C1 segment of cervical spinal cord (tissue), 14 donors: ENCODE measurements at places on chromosomes 2 and 18.

- peak; percentile 1 for DNase-seq
Observed at GRCh38 chr2:33216508-33217182, 259.8 kb upstream of the RASGRP3 start.

DNA sequence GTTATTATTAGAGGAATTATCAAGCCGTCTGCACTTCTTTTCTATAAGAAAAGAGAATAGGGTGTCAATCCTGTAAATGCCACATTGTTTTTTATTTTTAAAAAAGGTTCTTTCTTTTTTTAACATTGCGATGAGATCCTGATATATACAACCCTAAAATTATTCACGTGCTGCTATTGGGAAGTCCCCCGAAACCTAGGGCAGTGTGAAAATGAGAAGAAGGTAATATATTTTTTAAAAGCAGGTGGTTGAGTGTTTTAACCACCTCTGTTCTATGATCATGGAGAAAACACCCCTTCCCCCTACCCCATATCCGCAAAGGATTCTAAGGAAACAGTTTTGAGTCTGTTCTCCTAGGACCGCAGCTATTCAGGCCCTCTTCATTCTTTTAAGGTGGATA, 94.5 kb upstream of the KLHL14 start:
- DNase-seq = no peak

DNA sequence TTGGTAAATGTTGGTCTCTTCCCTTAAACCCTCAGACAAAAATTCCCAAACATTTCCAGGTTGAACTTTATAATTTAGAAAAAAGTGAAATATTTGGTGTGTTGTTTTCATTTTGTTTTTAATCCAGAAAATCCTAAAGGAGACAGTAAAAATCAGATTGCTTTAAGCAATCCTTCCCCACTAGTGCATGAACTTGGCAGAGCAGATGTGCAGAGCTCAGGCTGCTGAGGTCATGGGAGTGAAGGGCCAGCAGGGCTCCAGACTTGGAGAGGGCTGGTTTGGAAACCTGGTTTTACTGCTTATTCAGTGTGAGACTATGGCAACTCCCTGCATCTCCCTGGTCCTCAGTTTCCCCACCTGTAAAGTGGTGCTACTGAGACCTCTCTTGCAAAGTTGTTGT, 66.7 kb upstream of the TEX51 start:
- no peak for DNase-seq

DNA sequence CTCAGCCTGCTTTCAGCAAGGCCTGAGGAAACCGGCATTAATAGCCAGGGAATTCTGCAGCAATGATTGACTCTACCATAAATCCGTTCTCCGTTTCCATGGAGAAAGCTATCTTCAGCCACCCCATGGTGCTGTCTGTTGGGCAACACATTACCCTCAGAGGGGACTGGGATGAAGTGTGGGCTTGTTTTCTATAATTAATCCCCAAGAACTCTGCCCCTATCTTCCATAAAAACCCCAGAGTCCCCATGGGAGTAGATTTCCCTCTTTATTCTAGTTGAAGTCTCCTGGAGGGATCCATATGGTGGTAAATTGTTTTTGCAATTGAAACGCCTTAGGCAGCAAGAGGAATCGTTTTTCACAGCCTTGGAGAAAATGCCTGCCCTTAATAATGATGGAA, 9.2 kb downstream of the G6PC2 start:
- DNase-seq = no peak

- no peak for DNase-seq
Observed at GRCh38 chr2:5673145-5674025, 18.8 kb upstream of the SOX11 start.

GRCh38 chr2:186827862-186828492, 21.0 kb downstream of the ZSWIM2 start:
- no peak for DNase-seq

DNA sequence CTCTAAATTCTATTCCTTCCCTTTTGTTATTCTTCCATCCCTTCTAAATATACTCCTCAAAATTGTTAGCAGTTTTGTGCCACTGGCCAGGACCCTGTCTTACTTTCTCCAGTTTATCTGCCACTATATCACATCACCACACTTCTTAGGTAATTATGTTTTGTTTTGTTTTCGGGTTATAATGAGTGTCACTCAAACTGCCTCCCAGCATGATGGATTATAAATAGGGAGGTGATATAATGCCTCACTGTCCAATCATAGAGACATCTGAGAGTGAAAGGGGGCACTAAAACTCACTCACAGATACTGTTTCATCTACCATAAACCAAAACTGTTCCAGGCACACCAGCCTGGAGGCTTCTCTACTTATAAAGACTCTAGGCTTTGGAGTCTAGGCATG, 3.5 kb downstream of the RSAD2 start:
- DNase-seq = no peak

DNA sequence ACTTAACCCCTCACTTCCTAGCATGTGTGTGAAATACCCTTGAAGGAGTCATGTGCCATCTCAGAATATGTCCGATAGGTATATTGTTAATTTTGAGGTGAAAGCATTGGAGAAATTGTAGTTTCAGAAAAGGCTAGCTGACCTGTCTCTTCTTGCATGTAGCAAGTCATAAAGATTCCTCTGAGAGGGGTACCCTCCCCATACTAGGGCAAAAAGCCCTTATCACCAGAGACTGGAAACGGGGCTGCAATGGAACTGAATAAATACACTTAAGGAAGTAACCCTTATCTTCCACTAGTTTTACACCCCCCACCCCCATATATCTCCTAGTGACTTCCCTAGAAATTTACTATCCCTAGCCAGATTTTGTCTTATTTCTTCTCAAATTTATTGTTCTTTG, 1.8 kb upstream of the SF3B6 start:
- DNase-seq = no peak

- no peak for DNase-seq
Observed at GRCh38 chr2:126513033-126513432, 142.9 kb upstream of the GYPC start.

GRCh38 chr2:230660294-230661060, 52.2 kb upstream of the CAB39 start:
- no peak for DNase-seq

GRCh38 chr18:13945811-13946210, 30.5 kb upstream of the MC2R start:
- no peak for DNase-seq

DNA sequence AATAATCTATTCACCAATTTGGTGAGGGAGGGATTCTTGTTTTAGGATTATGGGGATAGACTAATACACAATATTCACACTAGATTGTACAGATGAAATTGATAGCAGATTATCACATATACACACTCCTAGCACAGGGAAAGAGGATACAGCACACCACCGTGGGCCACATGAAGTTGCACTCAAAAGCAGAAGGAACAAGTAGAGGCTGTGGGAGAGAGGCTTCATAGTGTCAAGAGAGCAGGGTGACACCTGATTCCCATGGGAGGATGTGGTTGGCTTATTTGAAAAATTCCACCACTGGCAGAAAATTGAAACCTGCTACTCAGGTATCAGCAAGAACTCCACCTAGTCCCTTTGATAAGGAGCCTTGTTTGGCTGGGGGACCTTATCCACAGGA, 395.6 kb downstream of the SPAG16 start:
- no peak for DNase-seq

DNA sequence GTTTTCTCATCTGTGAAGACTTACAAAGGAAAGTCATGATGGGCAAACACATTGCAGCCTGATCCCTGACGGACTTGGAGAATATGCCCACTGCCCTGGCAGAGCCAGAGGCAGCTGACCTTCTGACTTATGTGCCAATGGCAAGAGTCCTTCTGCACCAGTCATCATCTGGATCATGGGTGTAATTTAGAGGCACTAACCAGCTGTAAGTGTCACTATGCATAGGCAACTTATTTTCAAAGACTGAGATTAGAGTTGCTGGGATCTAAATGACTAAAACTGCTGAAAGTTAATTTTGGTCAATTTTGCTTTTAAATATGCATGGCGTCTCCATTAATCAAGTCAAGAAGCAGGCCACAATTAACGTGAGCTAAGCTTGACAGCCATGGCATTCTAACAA, 261.2 kb downstream of the BCL11A start:
- DNase-seq = no peak

- no peak for DNase-seq
Observed at GRCh38 chr2:193891023-193891422, 1696.3 kb upstream of the TMEFF2 start.

DNA sequence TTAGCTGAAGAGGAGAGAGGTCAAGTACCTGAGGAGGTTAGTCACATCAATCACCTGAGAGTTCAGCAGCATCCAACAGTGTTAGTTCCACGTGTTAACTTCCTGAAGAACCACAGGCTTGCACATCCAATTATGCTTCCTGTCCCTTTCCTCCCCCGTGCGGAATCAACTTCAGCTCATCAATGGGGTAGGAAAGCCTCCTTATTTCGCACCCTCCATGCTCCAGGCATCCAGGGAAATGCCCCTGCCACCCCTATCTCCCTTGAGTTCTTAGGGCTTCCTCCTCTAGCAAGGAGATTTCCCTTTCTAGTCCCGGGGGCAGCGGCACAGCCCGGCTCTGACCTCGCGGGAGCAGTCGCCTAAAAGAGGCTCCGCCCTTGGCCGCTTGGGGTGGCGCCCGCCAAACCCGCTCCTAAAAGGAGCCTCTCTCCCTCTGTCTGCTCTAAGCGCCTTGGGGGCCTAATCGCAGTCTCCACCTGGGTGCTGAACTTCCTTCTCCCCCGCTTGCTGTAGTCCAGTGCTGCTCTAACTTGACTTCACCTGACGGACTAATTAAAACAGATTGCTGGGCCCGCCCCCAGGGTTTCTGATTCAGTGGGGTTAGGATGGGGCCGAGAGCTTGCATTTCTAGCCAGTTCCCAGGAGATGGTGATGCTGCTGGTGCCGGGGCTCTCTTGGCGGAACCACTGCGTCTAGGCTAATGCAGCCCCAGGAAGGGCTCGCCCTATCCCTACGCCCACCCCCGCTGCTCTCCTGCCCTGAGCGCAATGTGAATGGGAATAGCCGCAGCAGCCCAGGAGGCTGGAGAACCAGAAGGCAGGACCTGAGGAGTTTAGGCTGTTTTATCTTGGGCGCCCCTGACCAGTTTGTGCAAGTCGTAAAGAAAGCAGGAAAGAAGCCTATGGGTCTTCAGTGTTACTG, 3.4 kb upstream of the TET3 start:
- DNase-seq = no peak

GRCh38 chr18:7855671-7856070, 288.6 kb downstream of the PTPRM start:
- no peak for DNase-seq

GRCh38 chr2:239725551-239725890, 299.6 kb downstream of the NDUFA10 start:
- DNase-seq = no peak

GRCh38 chr2:38465789-38466127, 88.7 kb upstream of the ATL2 start:
- DNase-seq = no peak

DNA sequence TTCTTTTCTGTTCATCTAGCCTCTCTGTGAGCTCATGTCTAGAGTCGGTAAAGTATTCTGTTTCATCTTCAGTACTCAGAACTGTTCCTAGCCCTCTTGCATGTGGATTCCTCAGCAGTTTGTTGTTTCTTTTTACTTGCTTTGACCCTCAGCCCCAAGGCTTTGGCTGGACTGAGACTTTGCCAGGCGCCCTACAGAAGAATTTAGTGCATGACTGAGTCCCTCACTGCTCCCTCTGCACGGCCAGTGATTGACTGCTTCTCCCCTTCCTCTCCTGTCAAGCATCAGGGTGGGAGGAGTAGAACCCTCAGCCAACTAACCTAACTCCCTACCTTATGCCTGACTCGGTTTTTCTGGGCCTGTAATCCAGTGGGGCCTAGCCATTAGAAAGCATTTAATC, 109.8 kb downstream of the ESCO1 start:
- DNase-seq = no peak

DNA sequence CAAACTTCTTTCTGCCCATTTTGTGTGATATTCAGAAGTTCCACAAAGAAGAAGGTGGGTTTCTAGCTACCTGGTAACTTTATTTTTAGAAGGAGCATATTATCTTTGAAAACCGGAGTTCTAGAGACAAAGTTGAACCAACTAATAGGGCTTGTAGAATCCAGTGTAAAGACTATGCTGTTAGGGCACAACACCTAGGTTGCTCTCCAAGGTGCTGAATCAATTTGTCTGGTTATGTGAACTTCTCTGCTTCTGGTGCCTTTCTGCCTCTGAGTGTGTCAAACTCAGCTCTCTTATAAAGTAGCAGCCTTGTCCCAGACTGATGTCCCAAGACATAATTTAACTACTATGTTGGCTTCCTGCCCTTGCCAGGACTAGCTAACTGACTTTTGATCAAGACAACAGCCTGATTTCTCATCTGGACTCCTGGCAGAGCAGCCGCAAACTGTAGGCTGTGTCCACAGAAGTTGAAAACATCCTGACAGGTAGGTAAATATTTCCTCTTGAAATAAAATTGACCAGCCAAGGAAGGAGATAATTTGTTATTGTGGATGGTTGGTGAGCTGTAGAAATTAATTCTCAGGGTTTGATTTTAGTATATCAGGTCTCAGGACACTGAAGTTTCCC, 119.4 kb downstream of the CYRIA start:
- no peak for DNase-seq

- no peak for DNase-seq
Observed at GRCh38 chr2:74226648-74227213, 28.3 kb downstream of the MTHFD2 start.

DNA sequence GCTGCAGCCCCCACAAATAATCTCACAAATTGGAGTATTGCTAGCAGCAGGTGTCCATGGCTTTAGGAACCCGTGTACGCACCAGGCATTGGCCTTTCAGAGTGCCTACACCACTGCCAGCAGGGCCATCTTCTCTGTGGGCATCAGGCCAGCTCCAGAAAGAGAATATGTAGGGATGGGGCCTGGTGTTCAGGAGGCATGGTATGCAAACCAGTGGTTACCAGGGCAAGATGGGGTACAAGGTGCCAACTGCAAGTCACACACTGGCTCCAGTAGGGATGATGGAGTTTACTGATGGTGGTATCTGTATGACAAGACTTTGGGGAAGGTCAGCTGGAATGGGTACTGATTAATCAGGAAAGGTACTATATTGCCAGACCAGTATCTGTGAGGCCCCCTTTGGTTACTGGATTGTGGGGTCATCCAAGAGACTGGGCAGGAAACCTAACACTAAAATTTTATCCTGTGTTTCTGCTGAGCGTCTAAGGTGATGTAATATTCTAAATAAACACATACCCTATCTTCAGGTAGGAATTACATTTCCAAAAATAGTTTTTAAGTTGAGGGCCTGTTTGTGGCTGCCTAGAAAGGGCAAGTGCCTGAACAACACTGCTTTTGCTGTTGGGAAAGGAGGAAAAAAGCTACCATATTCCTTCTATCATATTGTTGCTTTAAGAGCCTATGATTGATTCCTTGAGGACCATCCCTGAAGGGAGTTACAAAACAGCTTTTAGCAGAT, 9.0 kb downstream of the CNOT9 start:
- DNase-seq = no peak

GRCh38 chr2:123958011-123958410, 67.1 kb upstream of the CNTNAP5 start:
- no peak for DNase-seq

DNA sequence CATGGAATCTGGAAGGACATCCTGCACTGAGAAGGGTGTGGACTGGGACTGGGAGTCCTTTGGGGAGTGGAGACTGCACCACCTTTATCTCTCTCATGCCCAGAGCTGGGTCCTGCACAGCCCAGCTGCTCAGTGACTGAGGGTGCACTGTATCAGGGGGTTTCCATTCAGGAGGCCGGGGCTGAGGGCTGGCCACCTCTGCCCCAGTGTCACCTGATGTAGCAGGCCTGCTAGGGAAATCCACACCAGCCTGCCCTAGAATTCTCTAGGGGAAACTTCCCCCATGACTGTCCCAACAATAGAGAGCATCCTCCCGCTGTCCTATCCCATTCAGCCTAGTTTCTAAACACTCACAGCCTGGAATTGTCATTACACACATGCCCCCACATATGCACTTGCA, 116.7 kb downstream of the CTIF start:
- DNase-seq = no peak
